ENCODE measurements at places on chromosomes 3 and 15. TPM values are rescaled to one million over a fixed set of nuclear protein-coding genes. Genes with fewer than 3 reads are reported as not detected.
A peak's percentile ranks its signal among the peaks of the same experiment; 100 is the strongest.

DNA sequence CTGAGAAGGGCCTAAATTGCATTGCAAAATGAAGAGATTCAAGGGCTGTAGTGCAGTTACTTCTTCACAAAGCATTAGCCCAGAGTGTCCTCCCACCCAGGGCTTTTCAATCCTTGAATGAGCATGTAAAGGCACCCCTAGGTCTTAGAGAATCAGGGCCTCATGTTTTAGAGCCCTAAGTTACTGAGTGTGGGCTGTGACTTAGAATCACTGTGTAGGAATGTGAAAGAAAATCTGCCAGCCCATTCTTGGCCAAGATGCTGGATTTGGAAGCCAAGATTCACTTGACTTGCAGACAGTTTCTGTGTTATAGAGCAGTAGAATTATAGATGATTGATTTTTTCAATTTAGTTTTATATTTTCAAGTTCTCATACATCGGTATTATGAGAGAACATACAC is 153.2 kb downstream of the MYRIP start:
- no peak overlapping the region for H3K4me3 ChIP-seq
- no peaks in the 10 kb centered on the region for H3K27me3 ChIP-seq
- no peaks in the 10 kb centered on the region for H3K36me3 ChIP-seq
- no peak for DNase-seq
- no peaks in the 10 kb centered on the region for H3K4me1 ChIP-seq

DNA sequence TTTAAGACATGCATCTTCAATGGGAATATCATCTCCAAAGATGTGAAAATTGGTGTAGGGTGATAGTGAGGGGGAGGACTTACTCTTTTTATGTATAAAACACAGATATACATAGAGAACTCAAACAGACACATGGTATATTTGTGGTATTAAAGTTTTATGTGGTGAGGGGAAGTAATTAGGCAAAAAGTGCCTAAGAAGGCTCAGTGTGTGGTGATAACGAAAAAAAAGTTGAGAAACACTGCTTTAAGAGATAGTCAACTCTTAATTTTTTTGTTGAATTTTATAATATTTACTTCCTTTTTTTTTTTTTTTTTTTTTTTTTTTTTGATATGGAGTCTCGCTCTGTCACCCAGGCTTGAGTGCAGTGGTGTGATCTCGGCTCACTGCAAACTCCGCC is 174.2 kb upstream of the FRMD4B start:
- H3K4me3 ChIP-seq, result no peak overlapping the region
- DNase-seq, result no peak
- no peaks in the 10 kb centered on the region for H3K4me1 ChIP-seq
- H3K36me3 ChIP-seq, result no peaks in the 10 kb centered on the region

GRCh38 chr3:154089421-154090420 is 31.5 kb upstream of the ARHGEF26 start:
- H3K4me3 ChIP-seq, result peak overlapping the region; percentile 8
- peak overlapping the region; percentile 28 for H3K27ac ChIP-seq
- no peaks in the 10 kb centered on the region for H3K27me3 ChIP-seq

DNA sequence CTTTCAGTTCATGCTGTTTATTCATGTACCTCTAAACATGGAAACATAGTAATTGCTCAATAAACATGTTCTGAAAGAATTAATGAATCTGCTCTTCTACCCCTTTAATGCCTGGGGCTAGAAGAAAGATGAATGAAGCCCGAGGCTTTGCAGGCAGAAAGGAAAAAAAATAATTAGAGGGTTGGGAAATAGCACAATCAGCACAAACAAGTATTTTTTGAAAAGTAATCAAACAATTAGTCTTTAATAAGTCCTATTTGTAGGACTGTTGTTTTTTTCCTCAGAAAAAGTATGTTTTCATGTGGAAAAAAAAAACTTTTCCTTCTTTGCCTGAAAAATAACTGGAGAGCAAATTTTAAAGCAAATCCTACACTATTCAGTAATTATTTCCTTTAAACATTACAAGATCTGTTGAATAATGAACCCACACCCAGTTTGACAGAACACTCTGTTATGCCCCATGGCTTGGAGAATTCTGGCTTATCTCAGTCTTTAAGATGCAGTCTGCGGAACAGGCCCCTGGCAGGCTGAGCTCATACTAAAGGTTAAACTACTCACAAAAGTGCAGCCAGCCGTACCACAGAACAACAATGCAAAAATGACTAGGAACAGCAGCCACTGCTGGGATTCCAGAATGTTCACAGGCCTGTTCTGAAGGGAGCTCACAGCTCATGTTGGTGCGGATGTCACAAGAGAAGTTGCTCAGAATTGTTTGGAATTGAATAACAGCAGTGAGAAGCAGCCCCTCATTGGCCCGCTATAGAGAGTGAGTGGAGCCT is 79.2 kb downstream of the ABI3BP start:
- no peak overlapping the region for H3K27ac ChIP-seq
- no peaks in the 10 kb centered on the region for H3K4me1 ChIP-seq
- H3K4me3 ChIP-seq, result no peak overlapping the region
- no peak for DNase-seq

Gene KAT2B
- 13.8 TPM for total RNA-seq

Gene ACAN
- not detected for total RNA-seq

Gene PIK3R4
- total RNA-seq, result 42.6 TPM

Gene SLC35A5
- total RNA-seq, result 18.9 TPM

Gene OXTR
- total RNA-seq, result 2.8 TPM

All from Calu3 (cell line).